NCI-H1930 (cell line): ENCODE measurements at places on chromosomes 12 and 14.

- DNase-seq: no peak
These were observed at the start of gene MMP14 for GRCh38 chr14:22836301-22837113. MMP14 (plus strand) TSS chr14:22836585; CDS start chr14:22836818, 233 bp downstream.

DNA sequence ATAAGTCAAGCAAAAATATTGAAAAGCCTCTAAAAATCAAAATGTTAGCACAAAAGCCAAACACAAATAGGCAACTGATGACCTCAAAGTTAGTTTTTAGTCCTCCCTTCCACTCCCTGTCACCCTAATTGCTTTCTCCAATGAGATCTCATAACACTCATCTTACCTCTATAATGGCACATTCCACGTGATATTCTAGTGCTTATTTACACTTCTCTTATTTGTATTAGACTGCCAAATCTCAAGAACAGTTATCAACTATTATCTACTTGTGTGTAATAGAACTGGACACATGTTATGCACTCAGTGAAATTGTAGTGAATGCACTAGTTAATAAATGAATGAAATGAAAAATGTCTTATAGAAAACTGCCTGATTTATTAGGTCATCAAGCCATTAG, 55.5 kb upstream of the AVPR1A start:
- no peak for DNase-seq

- DNase-seq: no peak
These were observed 51.1 kb upstream of the PWP1 start for GRCh38 chr12:107634530-107634929.

DNA sequence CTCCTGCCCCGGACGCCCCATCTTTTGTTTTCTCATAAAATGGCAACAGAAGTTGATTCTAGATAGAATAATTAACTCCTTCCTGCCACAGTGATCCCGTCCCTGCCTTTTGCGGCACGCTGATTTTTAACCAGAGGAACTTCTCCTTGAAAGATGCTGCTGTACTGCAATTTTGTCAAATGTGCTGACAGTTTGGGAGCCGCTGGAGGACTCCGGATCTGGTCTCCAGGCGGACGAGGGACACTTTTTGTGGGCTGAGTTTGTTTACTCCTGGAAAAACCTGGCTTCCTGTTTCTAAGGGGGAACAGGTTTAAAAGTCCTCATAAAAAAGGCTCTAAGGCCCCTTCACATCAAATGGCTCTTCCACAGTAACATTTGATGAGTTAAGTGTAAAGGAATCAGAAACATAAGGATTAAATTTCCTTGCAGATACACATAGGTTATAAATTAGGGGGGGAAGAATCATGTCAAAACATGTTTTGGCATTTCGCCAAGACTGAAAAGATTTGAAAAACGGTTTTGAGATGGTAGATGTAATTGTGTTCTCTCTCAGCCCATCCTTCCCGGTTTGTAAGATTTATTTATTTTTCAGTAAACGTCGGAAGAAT, 15.5 kb downstream of the FZD10 start:
- no peak for DNase-seq

GRCh38 chr12:102948941-102949352, 8.5 kb upstream of the ASCL1 start:
- peak; percentile 30 for DNase-seq

DNA sequence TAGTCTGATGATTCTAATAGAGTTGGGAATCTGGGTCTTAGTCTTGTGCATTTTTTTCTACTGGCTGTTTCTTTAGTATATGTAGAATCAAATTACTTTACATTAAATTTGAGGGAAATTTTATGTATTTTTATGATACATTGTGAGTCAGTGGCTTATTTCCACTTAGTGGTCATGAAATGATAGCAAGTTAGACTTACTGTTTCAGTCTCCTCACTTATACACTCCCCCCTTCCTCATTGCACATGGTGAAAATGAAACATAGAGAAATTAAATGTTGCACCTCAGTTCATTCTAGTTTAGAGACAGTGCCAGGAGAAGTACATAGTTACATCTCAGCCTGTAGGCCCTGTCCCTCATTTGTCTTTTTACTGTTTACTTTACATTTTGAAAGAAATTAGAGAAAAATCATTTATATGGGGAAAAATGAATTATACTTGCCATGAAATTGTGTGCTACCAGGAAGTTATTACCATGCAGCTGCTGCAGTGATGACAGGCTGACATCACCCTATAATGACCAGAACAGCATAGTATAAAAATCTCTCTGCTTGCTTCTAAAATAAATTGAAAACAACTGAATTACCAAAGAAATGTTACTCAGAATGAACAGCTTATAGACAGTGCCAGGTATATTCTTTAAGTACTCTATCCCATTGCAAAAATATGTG, 113.2 kb downstream of the TRMT5 start:
- DNase-seq: no peak

GRCh38 chr14:34075042-34075744, 124.3 kb upstream of the EGLN3 start:
- no peak for DNase-seq

- no peak for DNase-seq
These were observed 122.1 kb downstream of the CALM1 start for GRCh38 chr14:90518941-90519256.

- no peak for DNase-seq
These were observed 17.1 kb upstream of the SAMD4A start for GRCh38 chr14:54549862-54550261.

DNA sequence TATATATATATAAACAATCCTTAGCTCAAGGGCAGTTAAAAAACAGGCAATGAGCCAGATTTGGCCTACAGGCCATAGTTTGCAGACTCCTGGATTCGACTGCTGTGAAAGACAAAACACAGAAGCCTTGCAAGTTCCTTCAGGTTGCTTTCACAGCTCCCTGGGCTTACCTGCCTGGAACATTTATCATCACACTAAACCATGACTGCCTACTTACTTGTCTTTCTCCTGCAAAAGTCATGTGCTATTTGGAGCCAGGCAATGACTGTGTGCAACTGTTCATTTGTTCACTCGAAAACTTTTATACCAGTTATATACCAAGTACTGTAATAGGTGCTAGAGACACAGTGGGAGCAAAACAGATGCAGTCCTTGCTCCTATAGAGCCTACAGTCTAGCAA, 2.2 kb upstream of the RPS6KA5 start:
- no peak for DNase-seq

- DNase-seq: no peak
These were observed 2.6 kb upstream of the C12orf76 start for GRCh38 chr12:110050927-110051326.

GRCh38 chr12:77613411-77613810, 217.3 kb upstream of the NAV3 start:
- no peak for DNase-seq

GRCh38 chr12:575948-576614, 87.2 kb downstream of the NINJ2 start:
- peak; percentile 76 for DNase-seq

DNA sequence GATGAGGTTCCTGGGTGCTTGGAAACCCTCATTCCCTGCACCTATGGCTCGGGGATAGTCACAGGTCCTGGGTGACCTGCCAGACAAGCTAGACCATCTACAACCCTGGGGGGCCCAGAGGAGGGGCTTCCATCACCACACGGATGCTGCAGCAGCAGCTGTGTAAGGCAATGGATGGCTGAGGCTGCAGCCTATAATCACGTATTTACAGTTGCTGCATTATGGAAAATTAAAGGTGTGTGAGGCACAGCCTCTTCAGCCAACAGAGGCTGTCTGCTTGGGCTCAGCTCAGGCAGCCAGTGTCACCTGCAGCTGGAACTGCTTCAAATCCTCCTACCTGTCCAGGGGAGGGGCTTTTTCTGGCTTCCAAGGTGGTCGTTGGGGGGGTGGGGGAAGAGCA, 268.1 kb downstream of the CACNA1C start:
- no peak for DNase-seq

- no peak for DNase-seq
These were observed 151.5 kb downstream of the AACS start for GRCh38 chr12:125216756-125217155.

DNA sequence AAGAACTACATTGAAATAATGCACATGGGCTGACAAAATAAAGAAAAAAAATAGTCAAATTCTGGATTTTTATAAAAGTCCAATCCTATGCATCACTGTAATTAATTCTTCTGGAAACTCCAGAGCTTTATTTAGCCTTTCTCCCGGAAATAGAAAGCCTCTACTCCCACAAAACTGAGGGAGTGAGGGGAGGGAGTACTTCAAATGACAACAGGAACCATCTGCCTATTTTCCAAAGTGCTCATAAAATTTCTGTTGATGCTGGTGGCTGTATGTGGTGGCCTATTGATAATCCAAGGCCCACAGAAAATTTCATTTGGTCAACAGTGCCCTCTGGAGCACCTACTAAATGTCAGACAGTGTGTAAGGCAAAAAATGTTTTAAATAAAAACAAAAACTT, 64.6 kb downstream of the KIF21A start:
- no peak for DNase-seq

DNA sequence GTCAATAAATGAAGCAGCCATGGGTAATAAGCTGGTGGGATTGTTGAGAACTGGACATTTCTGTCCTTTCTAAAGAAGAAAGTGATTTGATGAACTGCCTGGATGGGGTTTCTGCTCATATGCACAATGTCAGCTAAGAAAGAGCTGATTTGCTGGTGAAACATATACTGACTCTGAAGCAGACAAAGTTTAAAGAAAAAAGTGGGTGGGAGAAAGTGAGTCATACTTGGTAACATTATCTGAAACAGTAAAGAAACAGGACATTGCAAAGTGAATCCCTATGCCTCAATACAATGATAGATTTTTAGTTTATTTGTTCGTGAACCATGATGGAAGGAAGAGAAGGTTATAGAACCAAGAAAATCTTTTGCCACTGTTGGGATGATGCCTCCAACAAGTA, 95.6 kb upstream of the DNM1L start:
- no peak for DNase-seq

GRCh38 chr12:38878333-38878705, 27.1 kb downstream of the CPNE8 start:
- DNase-seq: no peak

DNA sequence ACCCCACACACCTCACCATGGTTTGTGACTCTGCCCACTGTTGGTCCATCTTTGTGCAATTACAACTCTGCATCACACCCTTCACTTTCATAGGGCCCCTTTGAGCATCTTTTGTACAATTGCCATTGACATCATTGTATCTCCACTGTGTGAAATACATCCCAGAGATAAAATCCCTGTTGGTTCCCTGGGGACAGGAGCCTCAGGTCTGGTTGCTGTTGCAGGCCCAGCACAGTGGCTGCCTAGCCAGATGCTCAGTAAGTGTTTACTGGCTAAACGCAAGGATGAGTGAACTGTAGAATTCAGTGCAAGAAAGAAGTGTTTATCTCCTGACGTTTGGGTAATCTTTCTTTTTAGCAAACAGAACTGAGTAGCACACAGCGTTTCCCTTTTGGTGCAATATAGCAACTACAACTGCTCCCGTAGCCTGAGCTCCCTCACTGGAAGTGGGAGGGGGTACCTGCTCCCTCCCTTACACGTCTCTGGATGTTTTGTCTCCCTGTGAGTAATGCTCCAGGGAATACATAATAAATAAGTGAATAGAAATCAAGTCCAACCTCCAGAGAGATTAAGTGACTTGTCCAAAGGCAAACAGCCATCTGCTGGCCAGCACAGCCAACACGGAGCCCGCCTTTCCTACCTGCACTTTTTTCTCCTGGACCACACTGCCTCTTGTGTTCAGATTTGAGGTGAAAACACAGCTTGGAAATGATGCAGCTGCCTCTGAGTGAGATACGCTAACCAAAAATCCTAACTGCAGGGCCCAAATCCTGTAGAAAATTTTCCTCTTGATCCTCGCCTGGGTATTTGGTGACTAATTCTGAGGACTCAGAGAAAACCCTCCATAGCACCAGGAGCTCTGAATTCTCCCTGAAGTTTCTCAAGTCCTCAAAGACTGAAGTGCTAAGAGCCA, 27.4 kb downstream of the GALNT16 start:
- DNase-seq: no peak

GRCh38 chr12:104360983-104361707, 57.6 kb downstream of the EID3 start:
- no peak for DNase-seq

- DNase-seq: no peak
These were observed 3.7 kb downstream of the AQP2 start for GRCh38 chr12:49953961-49954846.

DNA sequence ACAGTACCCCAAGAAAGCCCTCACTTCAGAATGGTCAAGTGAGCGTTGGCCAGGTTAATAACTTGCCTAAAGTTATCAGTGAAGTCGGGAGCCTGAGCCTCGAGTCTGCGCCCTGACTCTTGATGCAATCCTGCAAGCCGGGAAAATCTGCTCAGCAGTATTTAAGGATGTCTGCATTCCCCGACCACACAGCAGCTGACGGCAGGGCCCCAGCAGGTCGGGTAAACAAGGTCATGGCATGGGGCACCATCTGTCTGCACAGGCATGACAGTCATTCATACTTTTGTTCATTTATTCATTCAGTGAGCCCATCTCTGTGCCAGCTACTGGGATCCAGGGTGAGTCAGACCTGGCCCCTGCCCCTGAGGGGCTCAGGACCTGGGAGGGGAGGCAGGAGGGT, 11.1 kb downstream of the ABCB9 start:
- no peak for DNase-seq

- no peak for DNase-seq
These were observed 98.4 kb downstream of the CCDC60 start for GRCh38 chr12:119432949-119433348.

GRCh38 chr12:80769553-80770140, 52.9 kb downstream of the MYF5 start:
- no peak for DNase-seq

GRCh38 chr12:49779581-49779980, 38.2 kb downstream of the TMBIM6 start:
- no peak for DNase-seq

DNA sequence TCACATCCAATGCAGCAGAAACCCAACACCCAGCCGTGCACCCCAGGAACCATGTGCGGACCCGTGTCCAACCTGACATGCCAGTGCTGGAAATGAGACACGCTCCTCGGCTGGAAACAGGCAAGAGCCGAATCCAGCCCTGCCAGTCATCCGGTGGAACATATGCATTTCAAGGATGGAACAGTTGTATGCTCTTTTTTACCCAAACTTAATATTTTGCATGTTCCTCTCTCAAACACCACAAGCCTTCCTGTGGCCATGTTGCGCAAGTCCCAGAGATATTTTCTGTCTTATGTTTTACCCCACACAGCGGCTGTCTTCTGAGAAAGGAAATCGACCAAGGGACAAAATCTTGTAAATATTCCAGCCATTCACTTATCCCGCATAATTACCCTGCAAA, 196.9 kb downstream of the BCL11B start:
- no peak for DNase-seq

DNA sequence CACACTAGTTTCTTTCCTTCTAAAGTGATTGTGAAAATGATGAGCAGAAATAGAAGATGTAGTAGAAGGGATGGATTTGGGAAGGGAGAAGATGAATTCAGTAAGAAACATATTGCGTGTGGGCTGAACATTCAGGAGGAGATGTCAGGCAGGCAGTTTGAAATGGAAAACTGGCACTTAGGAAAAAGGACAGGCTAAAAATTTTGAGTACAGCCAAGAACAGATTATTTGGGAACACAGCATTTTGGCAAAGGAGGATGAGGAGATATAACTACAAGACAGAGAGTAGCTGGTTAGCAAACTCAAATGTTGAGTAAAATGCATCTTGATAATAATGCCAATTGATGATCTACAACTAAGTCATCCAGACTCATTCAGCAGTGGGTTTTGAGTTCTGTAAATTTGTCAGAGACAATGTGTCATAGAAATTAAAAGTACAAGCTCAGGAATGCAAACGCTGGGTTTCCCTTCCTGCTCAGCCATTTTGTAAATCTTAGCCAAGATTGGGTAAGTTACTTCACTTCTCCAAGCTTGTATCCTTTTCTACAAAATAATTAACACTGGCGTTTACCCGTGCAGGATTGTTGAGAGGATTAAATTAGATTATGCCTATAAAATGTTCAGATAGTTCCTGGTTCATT, 255.0 kb downstream of the NAV3 start:
- no peak for DNase-seq

GRCh38 chr14:69373104-69373503, 25.0 kb downstream of the ERH start:
- no peak for DNase-seq
